ENCODE measurements at places on chromosomes 1 and 21. TPM values are rescaled to one million over a fixed set of nuclear protein-coding genes. Genes with fewer than 3 reads are reported as not detected.
A peak's percentile ranks its signal among the peaks of the same experiment; 100 is the strongest.

The IGSF21 gene
- 6.0 TPM for total RNA-seq

The USF1 gene
- 25.5 TPM for total RNA-seq

DNA sequence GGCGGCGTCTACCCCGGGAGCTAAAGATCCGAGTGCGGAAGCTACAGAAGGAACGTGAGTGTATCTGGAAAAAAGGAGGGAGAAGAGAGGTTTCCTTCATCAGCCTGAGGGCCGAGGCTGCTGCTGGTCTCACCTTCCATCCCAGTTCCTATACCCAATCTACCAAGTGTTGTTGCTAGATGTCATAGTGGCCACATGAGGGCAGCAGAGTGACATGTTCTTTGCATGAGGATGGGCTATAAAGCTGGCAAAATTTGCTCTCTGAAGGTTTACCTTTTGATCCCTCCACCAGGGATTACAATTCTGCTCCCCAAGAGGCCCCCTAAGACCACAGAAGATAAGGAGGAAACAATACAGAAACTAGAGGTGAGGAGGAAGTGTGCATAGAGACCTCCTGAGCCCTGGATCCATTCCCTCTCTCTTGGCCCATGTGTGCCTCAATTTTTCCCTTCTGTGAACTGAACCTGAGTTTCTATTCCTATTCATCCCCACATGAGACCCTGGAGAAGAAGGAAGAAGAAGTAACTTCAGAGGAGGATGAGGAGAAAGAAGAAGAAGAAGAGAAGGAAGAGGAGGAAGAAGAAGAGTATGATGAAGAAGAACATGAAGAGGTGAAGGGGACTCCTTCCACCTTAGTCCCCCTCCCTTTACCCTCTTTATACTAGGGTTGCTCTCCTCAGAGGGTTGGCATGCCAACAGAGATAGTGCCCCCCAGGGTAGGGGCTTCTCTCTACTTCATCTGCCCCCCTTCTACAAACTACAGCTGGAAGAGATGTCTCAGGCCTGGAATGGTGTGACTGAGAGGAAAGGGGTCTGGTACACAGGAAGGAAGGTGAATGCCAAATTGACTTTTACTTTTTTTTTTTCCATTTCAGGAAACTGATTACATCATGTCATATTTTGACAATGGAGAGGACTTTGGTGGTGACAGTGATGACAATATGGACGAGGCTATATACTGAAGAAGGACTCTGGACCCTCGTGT is 13.3 kb downstream of the POLR3GL start:
- H3K27ac ChIP-seq: peak overlapping the region; percentile 96
- H3K4me1 ChIP-seq: peaks cover 55% of the 10 kb centered on the region
- DNase-seq: peak; percentile 87
- no peaks in the 10 kb centered on the region for H3K27me3 ChIP-seq
- no peak overlapping the region for H3K4me3 ChIP-seq
- no peaks in the 10 kb centered on the region for H3K36me3 ChIP-seq

GRCh38 chr1:34265396-34265795 is 88.7 kb downstream of the C1orf94 start:
- no peaks in the 10 kb centered on the region for H3K36me3 ChIP-seq
- H3K27ac ChIP-seq: no peak overlapping the region
- H3K27me3 ChIP-seq: no peaks in the 10 kb centered on the region
- no peaks in the 10 kb centered on the region for H3K4me1 ChIP-seq
